ENCODE measurements at places on chromosomes 2 and 18.

GRCh38 chr2:101234169-101234938, 18.3 kb upstream of the CNOT11 start:
- no peak for DNase-seq

- DNase-seq, result no peak
These were observed 17.6 kb upstream of the FTCDNL1 start for GRCh38 chr2:199868431-199869226.

DNA sequence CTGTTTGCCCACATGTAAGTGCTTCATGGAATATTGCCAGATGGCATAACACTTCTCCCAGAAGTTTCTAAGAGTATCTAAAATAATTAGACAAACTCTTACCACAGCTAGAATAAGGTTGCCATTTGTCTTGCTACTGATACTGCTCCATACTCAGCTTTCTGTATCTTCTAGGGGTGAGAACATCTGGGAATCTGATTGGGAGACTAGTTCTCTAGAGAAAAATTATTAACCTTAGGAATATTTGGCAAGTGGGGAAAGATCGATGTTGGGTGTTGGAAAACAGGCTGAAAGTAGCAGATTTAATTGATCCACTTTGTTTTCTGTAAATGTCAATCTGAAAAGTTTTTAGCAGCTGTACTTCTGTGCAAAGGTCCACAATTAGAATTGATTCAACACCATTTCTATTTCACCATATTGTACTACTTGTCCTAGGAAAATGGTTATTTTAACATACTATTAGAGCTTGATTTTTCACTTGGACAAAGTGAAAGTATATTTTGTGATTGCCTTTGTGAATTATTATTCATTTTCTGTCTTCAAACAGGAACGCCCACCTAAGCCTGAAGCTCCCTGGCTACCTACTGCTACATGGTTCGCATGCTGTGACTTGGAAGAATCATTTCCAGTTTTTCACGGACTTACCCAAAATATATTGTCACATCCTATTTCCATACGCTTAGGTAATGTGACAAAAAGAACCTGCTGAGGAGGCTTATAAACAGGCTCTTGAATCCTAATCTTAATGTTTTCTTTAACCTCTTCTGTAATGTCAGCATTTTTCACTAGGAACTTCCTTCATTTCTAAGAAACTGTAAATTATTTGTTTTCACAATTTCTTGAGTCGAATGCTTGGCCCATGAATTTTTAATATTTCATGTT, 147.7 kb downstream of the TRABD2A start:
- DNase-seq, result no peak

GRCh38 chr2:24635181-24635580, 144.1 kb downstream of the NCOA1 start:
- peak; percentile 44 for DNase-seq
